MG63 (cell line): ENCODE measurements at places on chromosomes 1 and 21. TPM values are rescaled to one million over a fixed set of nuclear protein-coding genes. Genes with fewer than 3 reads are reported as not detected.

GRCh38 chr1:26125382-26125781 lies 13.8 kb downstream of the PDIK1L start:
- DNase-seq, result no peak

GRCh38 chr1:32681509-32681908 lies 21.1 kb downstream of the SYNC start:
- DNase-seq, result no peak

GRCh38 chr1:93804412-93804811 lies 74.6 kb downstream of the DNTTIP2 start:
- DNase-seq, result peak; percentile 83

OR10Z1 gene
- total RNA-seq, result not detected in 2 replicates

- peak; percentile 7 for DNase-seq
Observed at GRCh38 chr1:38250356-38250755, 203.8 kb upstream of the POU3F1 start.

DNA sequence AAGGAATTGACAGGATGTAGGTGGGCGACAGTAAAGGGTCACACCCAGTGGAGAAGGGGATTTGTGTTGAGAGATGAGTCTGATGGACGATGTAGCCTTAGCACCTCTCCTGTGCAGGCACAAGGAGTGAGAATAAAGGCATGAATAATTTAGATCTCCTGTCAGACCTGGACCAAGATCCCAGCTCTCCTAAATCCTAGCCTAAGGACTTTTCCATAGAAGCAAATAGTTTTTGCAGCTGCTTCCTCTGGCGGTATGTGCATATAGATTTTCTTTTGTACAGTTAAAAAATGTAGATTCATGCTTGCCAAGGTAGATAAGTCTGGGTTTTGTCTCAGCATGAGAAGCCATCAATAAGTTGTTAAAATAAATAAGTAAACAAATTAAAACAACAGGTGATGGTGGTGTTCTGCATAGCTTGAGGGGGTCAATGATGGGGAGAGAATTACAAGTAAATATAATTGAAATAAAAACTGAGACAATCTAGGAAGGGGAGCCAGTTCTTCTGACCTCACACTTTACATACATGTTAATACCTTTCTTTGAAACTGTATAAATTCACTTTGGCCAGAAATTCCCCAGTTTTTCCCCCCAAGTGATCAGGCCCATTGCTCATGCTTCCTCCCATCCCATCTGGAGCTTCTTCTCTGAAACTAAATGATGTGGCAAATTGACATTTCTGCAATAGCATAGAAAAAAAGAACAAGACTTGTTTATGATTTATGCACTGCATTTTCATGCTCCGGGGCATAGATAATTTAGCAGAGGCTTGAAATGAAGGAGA lies 12.4 kb upstream of the ZP4 start:
- no peak for DNase-seq

- no peak for DNase-seq
Observed at GRCh38 chr21:42661688-42662429, 8.4 kb downstream of the PDE9A start.

GRCh38 chr21:42401154-42401553 lies 2.5 kb upstream of the UBASH3A start:
- peak; percentile 16 for DNase-seq

DNA sequence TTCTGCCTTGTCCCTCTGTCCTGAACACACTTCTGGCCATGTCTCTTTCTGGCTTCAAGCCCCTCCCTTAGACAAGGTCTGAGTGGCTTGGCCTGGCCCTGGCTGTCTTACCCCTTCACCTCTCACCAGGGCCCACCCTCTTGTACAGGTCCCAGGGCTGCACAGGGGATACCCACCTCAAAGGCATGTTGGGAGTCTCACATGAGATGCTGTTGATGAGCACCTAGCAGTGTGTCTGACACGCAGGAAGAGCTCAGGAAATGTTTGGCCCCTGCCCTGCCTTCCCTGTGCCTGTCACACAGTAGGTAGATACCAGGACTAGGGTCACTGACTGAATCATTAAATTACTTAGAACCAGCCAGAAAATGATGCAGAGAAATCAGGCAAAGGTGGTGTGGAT lies 16.6 kb downstream of the ZNF362 start:
- DNase-seq, result no peak

DNA sequence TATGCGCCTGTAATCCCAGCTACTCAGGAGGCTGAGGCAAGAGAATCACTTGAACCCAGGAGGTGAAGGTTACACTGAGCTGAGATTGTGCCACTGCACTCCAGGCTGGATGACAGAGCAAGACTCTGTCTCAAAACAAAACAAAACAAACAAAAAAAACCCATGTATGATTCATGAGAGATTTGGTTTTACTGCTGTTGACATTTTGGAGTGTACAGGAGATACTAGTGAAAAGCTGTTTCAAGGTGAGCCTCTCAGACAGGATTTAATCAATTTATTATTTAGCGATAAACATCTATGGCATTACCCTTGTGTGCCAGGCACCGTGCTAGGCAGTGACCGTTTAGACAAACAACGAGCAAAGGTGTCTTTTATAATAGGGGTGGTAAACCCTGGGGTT lies 16.5 kb downstream of the LHX4 start:
- no peak for DNase-seq

- no peak for DNase-seq
Observed at GRCh38 chr1:173056365-173056764, 5.6 kb upstream of the TNFSF18 start.

- DNase-seq, result peak; percentile 67
Observed at GRCh38 chr21:32411350-32412161, 950 bp upstream of the EVA1C start.

DNA sequence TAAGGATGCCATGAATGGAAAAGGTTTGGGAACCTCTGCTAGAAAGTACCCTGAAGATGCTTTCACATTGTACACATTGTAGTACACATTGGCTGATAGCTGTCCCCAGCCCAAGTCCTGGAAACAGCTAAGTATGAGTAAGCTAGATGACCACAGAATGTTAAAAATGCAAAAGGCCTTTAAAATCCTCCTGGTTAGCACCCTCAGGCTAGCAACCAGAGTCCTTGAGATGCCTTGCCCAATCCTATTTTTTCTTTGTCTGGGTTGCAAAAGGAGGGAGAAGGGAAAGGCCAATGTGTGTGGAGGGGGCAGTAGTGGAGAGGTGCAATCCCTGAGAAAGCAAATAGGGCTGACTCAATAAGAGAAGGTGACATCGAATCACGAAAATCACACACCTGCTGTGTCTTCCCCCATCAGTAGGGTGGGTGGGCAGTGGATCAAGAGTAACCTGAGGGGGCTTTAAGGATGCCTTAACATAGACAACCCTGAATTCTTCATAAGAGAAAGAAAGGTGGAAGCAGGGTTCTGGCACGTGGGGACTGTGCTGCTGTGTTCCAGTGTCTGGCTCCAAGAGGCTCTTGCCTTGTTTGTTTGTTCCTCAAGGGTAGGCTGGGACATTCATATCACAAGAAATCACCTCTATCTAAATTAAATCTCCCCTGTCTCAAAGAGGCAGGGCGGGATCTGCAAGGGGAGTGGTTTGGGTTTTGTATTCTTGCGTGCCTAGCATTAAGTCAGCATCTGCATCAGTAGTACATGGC lies 266.2 kb upstream of the PLXNA2 start:
- DNase-seq, result peak; percentile 11

GRCh38 chr1:41110736-41111135 lies 89.2 kb upstream of the SLFNL1 start:
- no peak for DNase-seq

GRCh38 chr21:27513016-27513415 lies 546.1 kb upstream of the ADAMTS5 start:
- no peak for DNase-seq

COL8A2 gene
- 0.99 and 1.4 TPM in 2 replicates for total RNA-seq

- DNase-seq, result no peak
Observed at GRCh38 chr1:201890223-201890622, 1.5 kb downstream of the SHISA4 start.

PADI3 gene
- total RNA-seq, result 0.53 and 7.3 TPM in 2 replicates

GRCh38 chr1:183470147-183470960 lies 1.9 kb upstream of the SMG7 start:
- DNase-seq, result peak; percentile 86

DNA sequence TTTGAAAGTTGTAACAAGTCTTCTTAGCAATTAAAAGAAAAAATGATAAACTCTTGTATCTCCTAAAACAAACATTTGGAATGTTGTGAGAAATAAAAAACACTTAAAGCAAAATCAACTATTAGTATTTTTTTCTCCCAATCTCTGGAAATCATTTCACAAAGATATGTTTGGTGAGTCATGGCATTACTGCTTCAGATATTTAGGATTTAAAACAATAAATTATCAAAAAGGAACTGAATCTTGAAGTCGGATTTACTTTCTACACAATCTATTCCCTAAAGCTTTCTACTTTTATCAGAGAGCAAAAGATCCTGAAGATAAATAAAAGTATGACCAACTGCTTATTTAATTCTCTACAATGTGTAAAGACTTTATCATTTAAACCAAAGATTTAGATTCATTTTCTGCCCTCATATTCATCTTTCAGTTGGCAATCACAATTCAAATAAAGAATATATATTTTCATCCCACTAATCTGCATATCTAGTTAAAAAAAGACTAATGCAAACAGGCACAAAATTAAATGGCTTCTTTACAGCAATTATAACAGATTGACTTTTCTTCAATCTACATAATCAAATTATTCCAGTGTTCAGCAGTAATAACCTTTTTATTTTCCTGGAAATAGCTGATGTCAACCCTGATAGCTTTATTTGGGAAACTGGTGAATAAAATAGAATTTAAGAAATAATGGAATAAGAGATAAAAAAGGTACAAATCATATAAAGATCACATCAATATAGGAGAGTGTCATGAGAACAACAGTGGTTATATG lies 230.0 kb downstream of the COP1 start:
- DNase-seq, result no peak

C21orf58 gene
- total RNA-seq, result 3.0 and 4.7 TPM in 2 replicates

HIVEP3 gene
- 0.67 TPM in 1 of 2 replicates, not detected in the other for total RNA-seq

GREM2 gene
- total RNA-seq, result 0.63 and 1.5 TPM in 2 replicates

SLAMF1 gene
- total RNA-seq, result not detected in 2 replicates

PTGFRN gene
- 35.6 and 56.6 TPM in 2 replicates for total RNA-seq

GRCh38 chr1:177171536-177172123 lies 872 bp downstream of the BRINP2 start:
- DNase-seq, result no peak

CCDC27 gene
- total RNA-seq, result not detected in 2 replicates

- DNase-seq, result peak; percentile 56
Observed at GRCh38 chr1:27872802-27873551, 633 bp downstream of the THEMIS2 start.

RSPH1 gene
- not detected in 2 replicates for total RNA-seq

- DNase-seq, result no peak
Observed at GRCh38 chr1:56491441-56491840, 87.9 kb downstream of the PLPP3 start.

DNA sequence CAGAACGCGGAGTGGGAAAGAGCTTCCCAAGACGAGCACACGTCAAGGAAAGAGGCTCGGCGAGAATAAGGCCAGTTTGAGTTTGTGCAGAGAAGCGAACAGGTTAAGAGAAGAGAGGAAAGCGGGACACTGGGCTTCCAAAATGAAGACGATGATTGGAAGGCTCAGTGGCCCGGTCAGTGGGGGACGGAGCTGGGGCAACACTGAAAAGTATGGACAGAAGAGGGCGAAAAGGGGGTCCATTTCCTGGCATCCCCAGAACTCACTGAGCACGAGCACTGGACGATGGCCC lies 258 bp downstream of the CCT3 start:
- DNase-seq, result no peak

DNA sequence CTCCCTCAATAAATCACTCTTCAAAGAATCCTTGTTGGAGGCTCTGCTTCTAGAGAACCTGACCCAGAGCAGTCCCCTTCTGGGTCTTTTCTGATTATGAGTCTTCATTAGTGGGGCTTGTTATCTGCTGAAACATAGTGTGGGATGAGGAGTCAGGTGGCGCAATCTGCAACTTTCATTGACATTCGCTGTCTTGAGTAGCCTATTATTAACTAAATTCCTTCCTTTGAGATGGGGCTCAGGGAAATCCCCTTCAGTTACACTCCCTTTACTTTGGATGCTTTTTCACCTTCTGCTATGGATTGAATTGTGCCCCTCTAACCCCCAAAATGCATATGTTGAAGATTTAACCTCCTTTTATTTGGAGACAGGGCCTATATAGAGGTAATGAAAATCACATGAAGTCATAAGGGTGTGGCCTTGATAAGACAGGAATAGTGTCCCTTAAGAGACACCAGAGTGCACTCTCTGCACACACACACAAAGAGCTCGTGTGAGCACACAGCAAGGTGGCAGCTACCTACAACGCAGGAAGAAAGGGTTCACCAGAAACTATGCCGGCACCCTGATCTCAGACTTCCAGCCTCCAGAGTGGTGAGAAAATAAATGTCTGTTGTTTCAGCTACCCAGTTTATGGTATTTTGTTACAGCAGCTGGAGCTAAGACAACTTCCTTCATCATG lies 19.5 kb downstream of the DIO1 start:
- DNase-seq, result no peak

FALEC gene
- not detected in 2 replicates for total RNA-seq

GRCh38 chr1:27395441-27396195 lies 3.2 kb downstream of the GPR3 start:
- peak; percentile 60 for DNase-seq

DNA sequence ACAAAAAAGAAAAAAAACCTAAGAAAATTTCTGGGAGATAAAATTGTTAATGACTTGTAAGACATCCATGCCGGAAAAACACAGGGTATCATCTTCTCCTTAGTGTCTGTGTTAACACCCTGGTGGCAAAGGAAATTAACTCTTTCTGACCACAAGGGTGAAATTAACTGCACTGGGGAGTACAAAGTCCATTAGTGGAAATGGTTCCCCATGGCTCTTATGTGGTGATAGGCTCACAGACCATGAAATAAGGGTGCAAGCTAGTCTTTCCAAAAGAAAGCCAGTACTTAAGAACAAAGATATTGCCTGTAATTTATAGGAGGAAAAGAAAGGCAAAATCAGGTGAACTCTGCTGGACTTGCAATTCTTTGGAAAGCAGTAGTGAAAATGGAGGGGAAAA lies 185.4 kb downstream of the LRRIQ3 start:
- no peak for DNase-seq

DNA sequence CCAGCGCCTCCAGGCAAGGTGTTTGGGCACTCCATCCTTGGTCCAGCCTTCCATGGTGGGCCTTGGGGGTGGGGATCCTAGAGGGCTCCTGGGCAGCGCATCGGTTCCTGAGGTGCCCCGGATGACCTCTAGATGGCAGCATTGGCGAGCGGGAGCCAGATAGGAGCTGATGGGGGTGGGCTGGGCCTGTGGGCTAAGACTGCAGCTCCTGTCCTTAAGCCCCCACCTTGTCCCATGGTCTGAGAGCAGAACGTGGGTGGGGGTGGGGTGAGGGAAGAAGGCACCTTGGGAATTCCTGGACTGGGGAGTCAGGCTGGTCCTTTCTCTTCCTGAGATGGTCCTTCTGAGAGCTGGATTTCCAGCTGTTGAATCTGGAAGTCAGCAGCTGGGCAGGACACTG lies 93.4 kb upstream of the CSF3R start:
- DNase-seq, result peak; percentile 54

RAD54L gene
- 3.3 and 15.3 TPM in 2 replicates for total RNA-seq

GRCh38 chr1:69737527-69738185 lies 169.9 kb downstream of the LRRC7 start:
- no peak for DNase-seq

GPR25 gene
- total RNA-seq, result not detected in 2 replicates

SAMSN1 gene
- total RNA-seq, result not detected in 2 replicates

GRCh38 chr1:200305806-200306205 lies 104.0 kb downstream of the ZNF281 start:
- no peak for DNase-seq

- no peak for DNase-seq
Observed at GRCh38 chr1:225812488-225813213, 2.7 kb downstream of the EPHX1 start.
